ENCODE measurements at places on chromosomes 11 and 22.

GRCh38 chr11:77109236-77110019 lies 6.8 kb downstream of the OMP start:
- no peak for DNase-seq

DNA sequence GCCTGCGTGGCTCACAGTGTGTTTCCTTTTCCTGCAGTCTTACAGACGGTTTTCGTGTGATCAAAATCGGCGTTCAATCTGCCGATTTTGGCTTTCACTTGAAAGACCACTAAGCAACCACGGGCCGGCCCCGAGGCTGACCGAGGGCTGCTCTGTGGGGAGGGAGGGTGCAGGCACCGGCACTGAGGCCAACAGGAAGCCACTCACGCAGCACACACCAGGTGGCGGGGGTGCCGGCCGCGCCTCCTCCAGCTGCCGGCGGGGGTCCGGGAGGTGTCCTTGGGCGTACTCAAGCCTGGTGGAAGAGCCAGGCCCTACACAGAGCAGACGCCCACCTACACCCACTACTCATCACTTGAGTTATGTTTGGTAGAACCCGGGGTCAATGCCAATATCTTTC lies 14.3 kb downstream of the TOLLIP start:
- DNase-seq = no peak

DNA sequence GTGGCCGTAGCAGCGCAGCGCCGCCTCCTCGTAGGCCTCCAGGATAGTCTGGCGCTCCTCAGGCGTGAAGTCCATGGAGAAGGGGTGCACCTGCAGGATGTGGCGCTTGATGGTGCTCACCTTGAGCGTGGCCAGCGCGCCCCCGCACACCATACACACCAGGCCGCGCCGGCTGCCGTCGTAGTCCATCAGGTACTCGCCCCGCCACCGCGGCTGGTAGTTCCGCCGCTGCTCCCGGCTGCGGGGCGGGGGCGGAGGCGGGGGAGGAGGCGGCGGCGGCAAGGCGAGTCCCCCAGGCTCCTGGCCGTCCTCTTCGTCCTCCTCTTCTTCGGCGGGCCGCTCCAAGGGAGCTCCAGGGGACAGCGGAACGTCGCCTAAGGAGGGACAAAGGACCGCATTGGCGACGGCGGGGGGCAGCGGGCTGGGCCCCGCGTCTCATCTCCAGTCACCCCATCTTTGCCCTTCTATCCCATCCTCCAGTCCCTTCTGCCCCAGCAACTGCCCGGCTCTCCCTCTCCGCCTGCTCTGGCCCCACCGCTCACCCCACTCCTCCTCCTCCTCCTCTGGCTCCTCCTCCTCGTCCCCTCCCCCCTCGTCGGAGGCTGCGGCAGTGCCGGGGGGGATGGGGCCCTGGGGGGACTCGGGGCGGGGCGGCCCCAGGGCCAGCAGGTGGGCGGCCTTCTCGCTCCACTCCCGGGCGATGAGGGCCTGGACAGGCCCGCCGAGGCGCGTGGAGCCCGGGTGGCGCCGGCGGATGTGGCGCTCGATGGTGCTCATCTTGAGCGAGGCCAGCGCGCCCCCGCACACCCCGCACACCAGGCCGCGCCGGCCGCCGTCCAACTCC lies 4.9 kb downstream of the ZFTA start:
- no peak for DNase-seq

- DNase-seq = no peak
Observed at GRCh38 chr22:37275622-37276021, 6.7 kb upstream of the CYTH4 start.

GRCh38 chr11:3158131-3158591 lies 6.9 kb downstream of the OSBPL5 start:
- no peak for DNase-seq

DNA sequence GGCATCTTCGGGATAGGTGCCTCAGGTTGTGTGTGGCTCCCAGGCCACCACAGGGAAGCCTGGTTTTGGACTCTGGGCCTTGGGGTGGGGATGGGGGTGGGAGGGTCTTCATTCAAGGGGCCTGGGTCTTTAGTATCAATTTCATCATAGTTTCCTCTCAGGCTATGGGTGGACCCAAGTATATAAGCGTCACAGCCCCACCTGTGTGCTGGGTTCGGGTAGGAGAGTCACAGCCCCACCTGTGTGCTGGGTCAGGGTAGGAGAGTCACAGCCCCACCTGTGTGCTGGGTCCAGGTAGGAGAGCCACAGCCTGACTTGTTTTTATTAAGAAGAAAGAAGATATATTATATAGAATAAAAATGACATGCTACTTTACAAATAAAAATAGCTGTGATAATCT lies 422.1 kb downstream of the BRD1 start:
- DNase-seq = no peak

GRCh38 chr22:46350121-46350520 lies 14.6 kb downstream of the TRMU start:
- no peak for DNase-seq

DNA sequence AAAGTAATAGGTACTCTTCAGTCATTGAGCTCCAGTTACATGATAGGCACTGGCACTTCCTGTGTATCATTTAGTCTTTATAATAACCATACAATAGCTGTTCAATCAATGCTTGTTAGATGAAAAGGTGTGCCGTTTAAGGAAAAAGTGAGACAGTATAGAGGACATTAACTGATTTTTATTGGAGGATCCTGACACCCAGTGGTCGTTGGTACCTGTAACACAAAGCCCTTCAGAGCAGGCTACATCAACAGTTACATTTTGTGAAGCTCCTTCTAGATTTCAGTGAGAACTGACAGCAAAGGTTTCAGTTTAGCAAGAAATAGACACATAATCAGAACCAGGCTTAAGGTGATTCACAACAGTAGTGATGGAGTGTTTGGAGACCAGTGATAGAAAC lies 44.2 kb downstream of the CCDC81 start:
- no peak for DNase-seq

DNA sequence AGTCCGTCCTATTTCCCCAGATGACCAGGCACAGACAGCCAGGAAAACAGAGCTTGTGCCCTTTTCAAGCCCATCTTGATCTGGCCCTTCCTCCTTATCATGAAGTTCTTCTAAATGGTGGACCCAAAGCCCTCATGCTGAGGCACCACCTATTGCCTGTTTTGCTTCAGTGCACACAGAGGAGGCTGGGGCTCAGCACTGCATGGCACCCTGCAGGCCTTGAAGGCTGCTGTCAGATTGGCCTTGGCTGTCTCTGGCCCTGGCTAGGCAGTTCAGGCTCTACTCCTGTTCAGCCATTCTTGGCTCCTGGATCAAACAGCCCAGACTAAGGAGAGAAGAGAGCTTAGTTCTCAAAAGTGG lies 49.2 kb downstream of the OTOG start:
- DNase-seq = no peak

GRCh38 chr22:41830174-41830573 lies 2.7 kb upstream of the SREBF2 start:
- DNase-seq = no peak

DNA sequence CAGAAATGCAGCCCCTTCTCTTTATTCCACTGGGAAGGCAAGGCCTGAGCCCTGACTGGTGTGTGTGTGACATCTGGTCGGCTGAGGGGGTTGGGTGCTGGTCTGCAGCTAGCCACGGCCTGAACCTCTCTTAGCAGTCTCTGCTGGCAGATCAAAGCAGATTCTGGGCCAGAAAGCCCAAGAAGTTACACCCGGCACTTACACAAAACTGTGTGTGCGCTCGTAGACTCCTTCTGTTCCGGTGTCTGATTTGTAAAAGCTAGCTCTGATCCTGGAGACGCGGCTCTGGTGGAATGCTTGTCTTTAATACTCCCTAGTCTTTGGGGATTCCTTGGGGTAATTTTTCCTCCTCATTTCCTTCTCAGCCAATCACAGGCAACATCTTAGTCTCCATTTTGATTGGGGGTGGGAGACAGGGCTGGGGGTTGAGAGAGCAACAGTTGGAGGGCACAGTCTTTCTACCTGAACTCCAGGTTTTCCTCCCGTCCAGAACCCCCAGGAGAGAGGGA lies 5.5 kb downstream of the PKNOX2 start:
- no peak for DNase-seq

GRCh38 chr22:20588092-20588842 lies 80.9 kb downstream of the MED15 start:
- no peak for DNase-seq

- DNase-seq = no peak
Observed at GRCh38 chr22:26464312-26464711, 19.3 kb downstream of the HPS4 start.

DNA sequence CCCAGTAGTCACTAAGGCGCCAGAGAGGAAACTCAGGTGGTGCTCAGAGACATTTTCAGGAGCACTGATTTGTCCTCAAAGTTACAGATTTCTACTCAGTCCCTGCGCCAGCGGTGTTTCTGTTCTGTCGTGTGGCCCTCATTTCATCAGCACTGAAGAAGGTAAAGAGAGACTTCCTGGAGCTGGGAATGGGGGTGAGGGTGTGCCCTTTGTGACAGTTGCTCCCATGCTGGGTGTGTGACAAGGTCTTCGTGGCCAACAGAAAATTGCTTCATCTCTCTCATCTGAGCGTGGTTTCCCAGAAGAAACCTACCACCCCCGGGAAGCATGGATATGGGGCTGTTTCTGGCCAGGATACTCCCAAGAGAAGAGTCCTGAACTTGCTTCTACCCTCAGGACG lies 2.0 kb upstream of the PPARA start:
- DNase-seq = no peak

GRCh38 chr11:11967669-11968510 lies 40.5 kb downstream of the DKK3 start:
- DNase-seq = no peak

- DNase-seq = no peak
Observed at GRCh38 chr11:94649964-94650623, 82.9 kb downstream of the PIWIL4 start.

DNA sequence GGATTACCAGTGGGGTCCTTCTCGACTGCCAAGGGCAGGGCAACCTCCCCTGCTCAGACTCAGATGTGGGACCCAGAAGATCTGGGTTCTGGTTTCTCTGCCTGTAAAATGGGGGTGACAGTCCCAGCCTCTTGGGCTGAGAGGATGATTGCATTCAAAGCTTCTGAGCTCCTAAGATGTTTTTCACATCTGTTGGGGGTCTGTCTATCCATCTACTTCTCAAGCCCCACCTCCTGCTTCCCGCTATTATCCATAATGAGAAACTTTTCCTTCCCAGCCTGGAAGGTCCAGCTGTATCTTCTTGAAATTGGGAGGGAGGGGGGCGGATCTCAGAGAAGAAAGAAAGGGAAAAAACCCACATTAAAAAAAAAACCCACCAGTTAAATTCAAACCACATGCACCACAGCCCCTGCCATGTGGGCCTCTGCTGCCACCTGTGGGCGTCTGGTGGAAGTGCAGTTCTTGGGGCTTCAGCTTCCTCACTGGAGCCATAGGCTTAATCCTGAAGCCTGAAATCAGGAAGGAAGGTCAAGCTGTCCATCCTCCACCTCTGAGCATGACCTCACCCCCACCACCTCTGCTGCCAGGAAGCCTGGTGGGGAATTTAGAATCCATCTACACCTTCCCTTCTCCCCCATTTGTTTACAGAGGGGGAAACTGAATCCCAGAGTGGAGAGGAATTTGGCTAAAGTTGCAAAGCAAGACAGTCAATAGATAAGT lies 27.3 kb downstream of the ARHGEF17 start:
- peak; percentile 76 for DNase-seq

GRCh38 chr11:75496305-75496752 lies 29.4 kb downstream of the GDPD5 start:
- DNase-seq = no peak

DNA sequence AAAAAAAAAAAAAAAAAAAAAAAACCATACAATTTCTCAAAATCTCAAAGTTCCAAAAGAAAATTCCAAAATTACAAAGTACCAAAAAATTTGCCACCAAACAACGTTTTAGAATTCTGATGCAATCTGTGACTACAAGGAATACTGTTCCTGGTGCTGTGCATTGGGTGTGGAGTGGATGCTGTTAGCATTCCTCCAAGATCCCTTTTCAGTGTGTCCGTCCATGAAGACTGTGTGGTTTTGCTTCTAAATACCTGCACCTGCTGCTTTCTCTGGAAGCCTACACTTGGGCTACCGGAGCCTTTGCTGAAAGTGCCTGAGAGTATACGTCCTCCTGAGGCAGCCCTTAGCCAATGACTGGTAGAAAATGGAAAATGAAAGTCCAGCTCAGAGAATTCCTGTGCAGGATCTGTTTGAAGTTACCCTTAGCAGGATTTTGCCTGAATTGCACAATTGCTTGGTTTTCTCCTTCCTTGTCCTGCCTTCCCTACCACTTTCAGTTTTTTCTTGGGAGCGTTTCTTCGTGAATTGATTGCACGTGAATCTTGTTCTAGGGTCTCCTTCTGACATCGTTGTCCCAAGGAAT lies 140.8 kb downstream of the TRPC6 start:
- DNase-seq = no peak

DNA sequence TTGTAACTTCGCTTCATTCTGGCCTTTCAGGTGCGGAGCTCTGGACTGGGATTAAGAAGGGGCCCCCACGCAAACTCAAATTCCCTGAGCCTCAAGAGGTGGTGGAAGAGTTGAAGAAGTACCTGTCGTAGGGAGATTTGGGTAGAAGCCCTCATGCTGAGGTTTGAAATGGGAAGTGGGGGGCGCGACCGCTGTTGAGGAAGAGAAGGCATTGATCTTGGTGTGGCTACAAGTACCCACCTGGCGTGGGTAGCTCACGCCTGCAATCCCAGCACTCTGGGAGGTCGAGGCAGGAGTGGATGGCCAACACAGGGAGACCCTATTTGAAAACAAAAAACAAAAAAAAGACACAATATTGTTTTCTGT lies 779 bp downstream of the SELENOH start:
- no peak for DNase-seq

- no peak for DNase-seq
Observed at GRCh38 chr11:46554213-46555147, 39.3 kb downstream of the AMBRA1 start.

All from fibroblast of skin of left biceps (primary cell).